ENCODE measurements at places on chromosomes 6 and 20.

GRCh38 chr6:6004390-6004995 is 2.2 kb downstream of the NRN1 start:
- no peak for DNase-seq

GRCh38 chr20:44746367-44747165 is 901 bp downstream of the KCNK15 start:
- DNase-seq, result no peak

DNA sequence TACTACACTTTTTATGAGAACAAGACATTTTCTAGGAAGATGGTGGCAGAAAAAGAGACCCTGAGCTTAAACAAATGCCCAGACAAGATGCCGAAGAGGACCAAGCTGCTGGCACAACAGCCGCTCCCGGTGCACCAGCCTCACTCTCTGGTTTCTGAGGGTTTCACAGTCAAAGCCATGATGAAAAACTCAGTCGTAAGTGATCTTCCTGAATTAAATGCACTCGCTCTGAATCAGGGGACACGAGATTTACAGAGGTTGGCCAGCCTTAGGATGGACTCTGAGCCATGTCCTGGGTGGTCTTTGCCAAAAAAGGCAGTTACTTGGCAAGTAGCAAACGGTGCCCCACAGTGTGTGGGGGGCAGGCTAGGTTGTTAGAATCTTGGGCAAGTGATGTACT is 423 bp downstream of the PACRG start:
- DNase-seq, result no peak

DNA sequence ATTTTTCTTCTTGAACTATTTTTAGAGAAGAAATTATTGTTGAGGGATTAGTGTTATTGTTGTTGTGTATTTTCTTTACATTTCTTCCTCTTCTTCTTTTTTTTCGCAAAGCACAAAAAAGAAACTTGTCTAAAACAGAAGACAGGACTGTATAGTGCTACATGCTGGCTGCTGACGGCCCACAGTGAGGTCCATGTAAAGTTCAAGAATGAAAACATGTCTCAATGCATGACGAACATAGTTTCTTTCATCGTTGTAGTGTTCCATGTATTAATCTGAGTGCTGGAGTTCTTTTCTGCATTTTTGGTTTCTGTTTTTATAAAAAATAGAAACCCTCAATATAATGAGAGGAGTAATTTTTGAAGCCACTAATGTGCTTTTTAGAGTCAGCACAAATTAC is 462.9 kb upstream of the MARCKS start:
- no peak for DNase-seq

GRCh38 chr6:149445573-149445972 is 39.2 kb downstream of the ZC3H12D start:
- no peak for DNase-seq
